Stimulated activated CD4-positive, alpha-beta T cell treated with anti-CD3 and anti-CD28 coated beads, Interleukin-15, amount 100 ng/mL, for 1 hour (primary cell): ENCODE measurements at places on chromosomes 7 and 10.

GRCh38 chr7:4725850-4726450, 43.9 kb downstream of the FOXK1 start:
- DNase-seq, result no peak

DNA sequence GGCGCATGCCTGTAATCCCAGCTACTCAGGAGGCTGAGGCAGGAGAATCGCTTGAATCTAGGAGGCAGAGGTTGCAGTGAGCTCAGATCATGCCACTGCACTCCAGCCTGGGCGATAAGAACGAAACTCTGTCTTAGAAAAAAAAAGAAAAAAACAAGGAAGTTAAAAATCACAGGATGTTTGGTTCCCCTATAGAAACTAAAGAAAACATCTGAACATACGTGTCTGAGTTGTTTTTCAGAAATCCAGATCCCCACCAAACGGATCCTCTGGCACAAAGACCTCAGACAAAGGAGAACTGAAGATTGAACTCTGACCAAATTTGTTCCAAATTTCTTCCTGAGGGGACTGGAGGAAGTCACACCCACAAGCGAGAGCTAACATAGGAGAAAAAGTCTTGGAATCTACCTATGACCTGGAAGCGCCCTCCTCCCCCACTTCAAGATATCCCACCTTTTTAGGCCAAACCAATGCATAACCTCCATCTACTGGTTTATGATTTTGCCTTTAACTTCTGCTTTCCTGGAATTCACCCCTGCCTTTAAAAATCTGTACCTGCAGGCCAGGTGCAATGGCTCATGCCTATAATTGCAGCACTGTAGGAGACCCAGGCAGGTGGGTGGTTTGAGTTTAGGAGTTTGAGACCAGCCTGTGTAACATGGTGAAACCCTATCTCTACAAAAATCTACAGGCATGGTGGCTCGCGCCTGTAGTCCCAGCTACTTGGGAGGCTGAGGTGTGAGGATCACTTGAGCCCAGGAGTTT, 19.7 kb upstream of the SIRT1 start:
- no peak for DNase-seq

DNA sequence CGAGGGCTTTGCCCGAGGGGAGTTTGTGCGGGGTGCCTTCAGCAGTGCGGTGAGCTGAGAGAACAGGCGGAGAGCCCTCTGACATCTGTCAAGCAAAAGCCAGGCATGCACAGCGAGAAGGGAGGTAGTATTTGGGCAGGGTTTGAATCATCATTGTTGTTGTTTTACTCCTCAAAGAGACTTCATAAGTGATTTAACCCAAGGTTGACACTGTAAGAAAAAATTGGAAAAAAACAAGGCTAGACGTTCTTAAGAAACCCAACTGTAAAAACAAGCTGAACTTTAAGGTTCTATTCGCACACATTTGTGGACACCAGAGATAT, 1.3 kb downstream of the ADAM22 start:
- DNase-seq, result no peak

DNA sequence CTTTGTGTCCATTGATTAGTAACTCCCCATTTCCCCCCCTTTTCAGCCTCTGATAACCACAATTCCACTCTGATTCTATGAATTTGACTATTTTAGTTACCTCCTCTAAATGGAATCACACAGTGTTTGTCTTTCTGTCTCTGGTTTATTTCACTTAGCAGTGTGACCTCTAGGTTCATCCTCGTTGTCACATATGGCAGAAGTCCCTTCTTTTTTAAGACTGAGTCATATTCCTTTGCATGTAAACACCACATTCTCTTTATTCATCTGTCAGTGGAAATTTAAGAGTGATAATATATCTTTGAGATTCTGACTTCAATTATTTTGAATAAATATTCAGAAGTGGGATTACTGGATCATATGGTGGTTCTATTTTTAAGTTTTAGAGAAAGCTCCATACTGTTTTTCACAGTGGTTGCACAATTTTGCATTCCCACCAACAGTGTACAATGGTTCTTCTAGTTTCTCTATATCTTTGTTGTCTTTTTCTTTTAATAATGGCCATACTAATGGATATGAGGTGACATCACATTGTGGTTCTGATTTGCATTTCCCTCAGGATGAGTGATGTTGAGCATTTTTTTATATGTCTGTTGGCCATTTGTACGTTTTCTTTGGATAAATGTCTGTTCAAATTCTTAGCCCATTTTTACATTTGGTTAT, 126.1 kb upstream of the GRB10 start:
- no peak for DNase-seq

DNA sequence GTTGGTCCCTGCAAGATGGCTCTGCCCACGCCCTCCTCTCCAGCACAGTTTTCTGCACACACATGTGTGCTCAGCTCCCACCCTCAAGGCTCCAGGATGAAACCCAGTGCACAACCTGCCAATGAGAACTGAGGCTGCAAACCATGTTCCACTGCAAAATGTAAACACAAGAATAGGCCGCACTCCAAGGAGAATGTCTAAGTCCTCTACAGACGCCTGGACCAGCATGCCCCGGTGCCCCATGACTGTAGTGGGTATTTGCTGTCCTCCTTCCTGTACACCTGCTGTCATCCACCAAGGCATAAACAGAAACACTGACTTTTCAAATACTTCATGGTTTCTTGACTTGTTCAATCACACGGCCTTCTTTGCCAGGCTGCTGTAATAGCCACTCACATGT, 72.6 kb downstream of the COBL start:
- DNase-seq, result no peak

- no peak for DNase-seq
Observed at GRCh38 chr7:33882950-33883670, 22.2 kb upstream of the BMPER start.

- no peak for DNase-seq
Observed at GRCh38 chr10:85459906-85460305, 906.7 kb downstream of the GRID1 start.

GRCh38 chr10:59225211-59225610, 48.8 kb downstream of the PHYHIPL start:
- no peak for DNase-seq

DNA sequence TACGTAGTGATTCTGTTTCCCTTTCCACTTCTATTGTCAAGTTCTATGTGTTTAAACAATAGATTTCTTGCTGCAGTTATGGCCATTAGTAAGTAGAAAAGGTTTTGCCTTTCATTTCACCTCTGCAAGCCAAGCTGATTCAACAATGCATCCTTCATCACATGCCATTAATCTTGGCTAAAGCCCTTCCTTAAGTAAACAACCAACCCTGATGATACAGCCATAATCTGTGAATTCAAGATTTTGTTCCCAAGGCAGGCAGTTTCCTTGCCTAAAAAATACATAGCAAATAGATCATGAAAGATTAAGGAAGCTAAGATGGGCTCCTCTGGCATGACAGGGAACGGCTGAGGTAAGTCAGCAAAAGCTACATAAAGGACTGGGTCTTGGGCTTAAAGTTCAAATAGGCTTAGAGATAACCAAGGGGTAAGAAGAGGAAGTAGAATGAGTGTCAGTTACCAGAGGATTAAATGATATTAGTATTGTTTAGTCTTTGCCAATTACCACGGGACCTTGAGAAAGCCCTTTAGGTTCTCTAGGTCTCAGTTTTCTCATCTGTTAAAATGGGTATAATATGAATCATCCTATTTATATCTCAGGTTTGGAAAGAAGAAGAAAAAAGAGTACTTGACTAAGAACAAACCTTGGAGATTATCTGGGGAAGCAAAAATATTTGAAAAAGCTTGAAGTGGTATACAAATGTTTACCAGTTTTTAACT, 35.9 kb upstream of the ANK3 start:
- DNase-seq, result no peak

DNA sequence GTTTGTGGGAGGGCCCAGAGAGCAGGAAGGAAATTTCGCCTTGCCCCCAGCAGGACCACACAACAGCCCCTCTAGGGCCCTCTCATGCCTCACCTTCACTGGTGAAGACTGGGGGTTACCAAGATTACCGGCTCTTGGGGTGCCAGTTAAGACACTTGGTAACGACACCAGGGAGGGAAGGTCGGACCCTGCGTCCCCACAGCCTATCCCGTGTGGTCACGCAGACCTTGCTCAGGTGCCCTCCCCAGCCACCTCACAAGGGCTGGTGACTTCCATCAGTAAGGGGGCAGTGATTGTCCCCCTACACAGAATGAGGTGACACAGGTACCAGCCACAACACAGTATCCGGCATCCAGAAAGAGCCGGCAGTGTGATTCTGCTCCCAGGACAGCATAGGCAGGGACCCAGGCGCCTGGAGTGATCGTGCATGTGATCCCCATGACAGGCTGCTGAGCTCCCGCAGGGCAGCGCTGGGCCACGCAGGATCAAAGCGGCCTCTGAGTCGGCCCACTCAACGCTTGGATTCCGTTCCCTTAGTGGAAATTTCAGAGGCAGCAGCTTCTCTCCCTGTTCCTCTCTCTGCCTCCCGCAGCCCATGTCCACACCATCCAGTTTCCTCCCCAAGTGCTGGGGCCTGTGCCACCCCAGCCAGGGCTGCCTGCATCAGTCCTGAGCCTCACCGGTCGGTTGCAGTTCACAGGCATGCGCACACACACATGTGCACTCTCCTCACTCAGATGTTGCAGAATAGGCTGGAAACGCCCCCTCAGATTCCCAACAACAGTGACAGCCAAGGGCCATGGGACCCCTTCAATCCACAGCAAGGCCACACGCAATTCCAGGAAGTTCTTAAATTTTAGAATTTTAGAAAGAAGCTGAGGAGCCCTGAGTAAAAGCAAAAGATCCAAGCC, 35.8 kb downstream of the CAMK2B start:
- no peak for DNase-seq

DNA sequence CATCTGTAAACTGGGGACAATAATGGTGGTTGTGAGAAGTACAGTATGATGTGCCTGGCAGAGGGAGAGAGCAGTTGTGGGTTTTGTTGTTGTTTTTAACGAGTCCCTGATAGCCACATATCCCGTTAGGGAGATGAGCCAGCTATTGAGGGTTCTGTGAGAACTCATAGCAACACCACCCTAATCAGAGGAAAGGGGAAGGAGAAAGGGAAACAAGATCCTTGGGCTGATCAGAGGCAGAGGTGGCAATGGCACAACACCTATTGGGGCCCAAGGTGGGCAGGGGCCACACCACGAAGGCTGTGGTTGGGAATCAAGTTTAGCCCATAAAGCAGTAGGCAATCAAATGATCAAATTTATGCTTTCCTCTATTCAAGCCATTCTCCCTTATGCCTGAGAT, 1.7 kb upstream of the MRPS24 start:
- no peak for DNase-seq

GRCh38 chr10:128180843-128181242, 54.6 kb upstream of the MKI67 start:
- DNase-seq, result no peak

DNA sequence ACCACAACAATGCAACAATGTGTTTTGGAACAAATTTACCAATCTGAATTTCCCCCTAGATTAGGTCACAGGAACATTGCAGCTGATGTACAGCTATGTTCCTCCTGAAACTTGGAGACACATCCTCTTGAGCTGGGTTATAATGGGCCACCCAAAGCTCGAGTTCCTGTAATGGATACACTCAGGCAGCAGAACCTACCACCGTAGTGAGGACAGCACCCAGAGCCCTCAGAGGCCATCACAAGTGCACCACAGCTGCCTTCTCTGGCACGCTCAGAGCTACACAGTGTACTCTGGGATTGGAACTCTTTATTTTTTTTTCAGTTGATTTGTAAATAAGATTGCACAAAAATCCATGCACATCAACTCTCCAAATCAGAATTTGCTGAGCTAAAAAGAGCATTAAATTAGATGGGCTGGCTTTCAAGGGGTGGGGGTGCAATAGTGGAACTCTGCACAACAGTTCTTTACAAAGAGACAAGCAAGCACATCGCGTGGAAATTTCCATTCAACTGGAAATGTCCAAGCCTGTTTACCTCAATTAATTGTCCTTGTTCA, 56.7 kb downstream of the EGFR start:
- no peak for DNase-seq

- DNase-seq, result peak; percentile 0
Observed at GRCh38 chr10:52740913-52741675, 31.5 kb downstream of the MBL2 start.

GRCh38 chr10:106571192-106571946, 593.1 kb downstream of the SORCS1 start:
- DNase-seq, result no peak

DNA sequence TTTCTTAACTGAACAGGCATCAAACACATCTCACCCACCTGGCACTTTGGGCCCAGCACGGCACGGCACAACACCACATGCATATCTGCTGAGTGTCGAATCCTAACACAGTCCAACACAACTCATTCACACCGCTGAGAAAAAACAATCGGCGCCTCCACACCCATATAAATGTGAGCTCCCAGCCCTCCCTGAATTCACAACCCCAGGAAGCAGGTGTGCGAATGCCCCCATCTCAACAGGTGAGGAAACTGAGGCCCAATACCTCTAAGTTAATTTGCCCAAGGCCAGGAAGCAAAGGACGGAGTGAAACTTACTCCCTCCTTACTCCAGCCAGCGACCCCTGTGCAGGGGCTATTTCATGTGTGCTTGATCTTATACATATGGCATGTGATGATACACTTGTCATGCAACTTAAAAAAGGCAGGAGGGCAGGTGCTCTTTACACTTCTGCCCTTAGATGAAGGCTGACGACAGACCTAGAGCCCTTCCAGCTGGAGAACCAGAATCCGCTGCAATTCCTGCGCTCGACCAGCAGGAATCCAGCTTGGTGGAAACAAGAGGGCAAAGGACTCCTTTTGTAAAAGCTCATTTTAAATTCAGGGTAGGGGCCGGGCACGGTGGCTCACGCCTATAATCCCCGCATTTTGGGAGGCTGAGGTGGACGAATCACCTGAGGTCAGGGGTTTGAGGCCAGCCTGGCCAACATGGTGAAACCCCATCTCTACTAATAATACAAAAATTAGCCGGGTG, 116.0 kb downstream of the LARP4B start:
- no peak for DNase-seq

GRCh38 chr10:60809157-60809556, 30.9 kb downstream of the CDK1 start:
- no peak for DNase-seq

GRCh38 chr10:12566161-12567115, 217.1 kb downstream of the CAMK1D start:
- no peak for DNase-seq

DNA sequence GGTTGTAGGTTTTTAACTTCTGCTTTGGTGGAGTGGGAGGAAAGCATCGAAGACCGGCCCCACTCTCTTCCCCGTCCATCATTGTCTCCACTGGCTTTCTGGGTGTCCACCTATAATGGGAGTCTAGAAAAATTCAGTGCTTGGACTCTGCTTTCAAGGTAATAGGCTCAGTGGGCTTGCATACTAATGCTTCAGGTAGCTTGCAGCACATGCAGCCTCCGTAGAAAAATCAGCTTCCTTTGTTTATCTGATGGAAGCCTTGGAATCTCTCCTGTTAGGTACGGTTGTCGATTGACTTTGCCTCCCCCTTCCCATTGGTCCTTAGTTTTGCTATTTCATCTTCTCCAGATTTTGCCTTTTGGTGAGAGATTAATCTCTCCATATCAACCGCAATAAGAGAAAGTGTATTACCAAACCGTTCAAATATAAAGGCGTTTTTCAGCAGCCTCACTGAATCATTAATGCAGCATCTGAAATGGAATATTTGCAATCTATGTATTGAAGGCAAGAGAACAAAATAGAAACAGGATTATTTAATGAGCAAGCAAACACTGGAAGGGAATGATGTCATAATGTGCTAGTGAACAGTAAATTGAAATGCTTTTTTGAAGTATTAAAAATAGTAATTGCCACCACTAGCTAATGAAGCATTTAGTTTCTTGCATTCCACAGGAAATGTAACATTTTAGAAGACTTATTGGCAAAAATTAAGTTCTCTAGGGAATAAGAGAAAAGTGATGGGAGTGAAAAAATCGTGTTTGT, 944 bp downstream of the AVL9 start:
- DNase-seq, result no peak
